ENCODE measurements at places on chromosomes 12 and 14. TPM values are rescaled to one million over a fixed set of nuclear protein-coding genes. Genes with fewer than 3 reads are reported as not detected.

DNA sequence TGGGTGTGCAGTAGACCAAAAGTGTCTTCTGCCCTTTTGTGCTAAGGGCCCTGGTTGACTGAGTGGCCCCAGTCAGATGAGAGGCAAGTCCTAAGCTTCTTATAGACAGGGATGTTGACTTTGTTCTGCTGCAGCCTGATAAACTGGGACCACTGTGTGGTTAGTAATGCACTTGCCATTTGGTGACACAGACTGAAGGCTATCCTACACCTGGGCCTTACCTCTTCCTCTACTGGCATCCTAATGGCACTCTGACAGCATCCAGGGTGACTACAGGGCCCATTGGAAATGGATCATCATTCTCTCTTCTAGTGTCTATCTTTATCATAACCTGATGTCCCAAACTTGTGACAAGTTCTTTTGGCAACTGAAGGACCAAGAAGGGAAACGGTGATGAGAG lies 3.3 kb downstream of the SDR39U1 start:
- no peak for DNase-seq
- peaks cover 18% of the 10 kb centered on the region for H3K4me1 ChIP-seq
- H3K27me3 ChIP-seq = no peaks in the 10 kb centered on the region
- peaks cover 14% of the 10 kb centered on the region for H3K36me3 ChIP-seq
- H3K27ac ChIP-seq = no peak overlapping the region

Gene SYT1
- total RNA-seq = 4.2 TPM

GRCh38 chr12:71947645-71948105 lies 9.0 kb downstream of the TPH2 start:
- H3K4me1 ChIP-seq = peaks cover 13% of the 10 kb centered on the region
- H3K36me3 ChIP-seq = no peaks in the 10 kb centered on the region
- H3K4me3 ChIP-seq = no peak overlapping the region
- peaks cover 6% of the 10 kb centered on the region for H3K27me3 ChIP-seq

DNA sequence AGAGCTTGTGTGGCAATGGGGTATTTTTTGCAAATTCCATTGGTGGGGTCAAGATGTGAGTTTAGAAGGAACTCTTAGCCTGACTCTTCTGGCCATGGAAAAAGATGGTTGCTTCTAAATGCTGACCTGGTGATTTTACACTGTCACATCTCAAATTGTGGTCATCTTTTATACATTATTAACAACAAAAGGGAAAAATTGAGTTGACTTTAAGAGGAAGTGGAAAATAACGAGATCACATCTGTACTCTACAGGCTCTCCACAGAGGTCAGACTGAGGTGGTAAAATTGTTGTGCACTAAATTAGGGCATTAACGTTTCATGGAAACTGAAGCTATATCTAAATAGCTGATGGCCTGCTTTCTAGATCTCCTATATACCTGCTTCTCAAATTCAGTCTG lies 44.7 kb downstream of the PTPN11 start:
- no peak overlapping the region for H3K4me3 ChIP-seq
- peaks cover 7% of the 10 kb centered on the region for H3K4me1 ChIP-seq
- H3K27ac ChIP-seq = no peak overlapping the region
- no peak for DNase-seq
- peaks cover 14% of the 10 kb centered on the region for H3K36me3 ChIP-seq

- no peak overlapping the region for H3K27ac ChIP-seq
- H3K4me1 ChIP-seq = peaks cover 10% of the 10 kb centered on the region
- H3K27me3 ChIP-seq = peaks cover 63% of the 10 kb centered on the region
- H3K36me3 ChIP-seq = no peaks in the 10 kb centered on the region
Measured at GRCh38 chr12:130715150-130715997, 725 bp downstream of the RIMBP2 start.

DNA sequence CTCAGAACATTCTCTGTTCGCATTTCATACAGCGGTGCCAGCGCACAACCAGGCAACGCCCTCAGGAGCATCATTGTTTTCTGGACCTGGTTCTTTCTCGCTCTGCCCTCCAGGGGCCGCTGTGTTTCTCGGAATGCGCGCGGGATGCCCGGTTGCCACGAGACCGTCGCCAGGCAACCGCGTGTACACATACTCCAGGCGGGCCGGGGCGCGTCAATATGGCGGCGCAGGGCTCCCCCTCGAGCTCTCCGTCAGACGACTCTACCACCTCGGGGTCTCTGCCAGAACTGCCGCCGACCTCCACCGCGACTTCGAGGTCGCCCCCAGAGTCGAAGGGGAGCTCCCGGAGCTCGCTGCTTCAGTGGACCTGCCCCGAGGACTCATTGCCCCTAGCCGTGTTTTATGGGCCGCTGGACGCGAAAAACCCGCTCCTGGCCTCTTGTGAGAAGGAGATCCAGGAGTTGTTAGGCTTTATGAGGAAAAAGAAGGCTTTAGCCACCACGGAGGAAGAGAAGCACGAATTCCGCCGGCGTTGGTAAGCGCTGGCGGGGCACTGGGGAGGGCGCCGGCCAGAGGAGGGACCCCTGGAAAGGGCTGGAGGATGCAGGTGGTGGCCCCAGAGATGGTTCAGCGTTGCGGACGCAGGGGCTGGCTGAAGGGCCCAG lies at the start of gene CFAP54:
TSS of gene CFAP54 (plus strand) at position 186 of the 665 bp plus-strand sequence. CDS start at position 219, 33 bp downstream.
- peak; percentile 91 for DNase-seq
- H3K36me3 ChIP-seq = no peaks in the 10 kb centered on the region
- peak within 1 kb of the TSS; percentile 97 for H3K4me3 ChIP-seq
- peaks cover 3% of the 10 kb centered on the region for H3K4me1 ChIP-seq

Gene ACSM4
- not detected for total RNA-seq
